ENCODE measurements at places on chromosomes 5 and 9.

GRCh38 chr5:123000731-123001130 lies 35.8 kb downstream of the PPIC start:
- no peak for DNase-seq

DNA sequence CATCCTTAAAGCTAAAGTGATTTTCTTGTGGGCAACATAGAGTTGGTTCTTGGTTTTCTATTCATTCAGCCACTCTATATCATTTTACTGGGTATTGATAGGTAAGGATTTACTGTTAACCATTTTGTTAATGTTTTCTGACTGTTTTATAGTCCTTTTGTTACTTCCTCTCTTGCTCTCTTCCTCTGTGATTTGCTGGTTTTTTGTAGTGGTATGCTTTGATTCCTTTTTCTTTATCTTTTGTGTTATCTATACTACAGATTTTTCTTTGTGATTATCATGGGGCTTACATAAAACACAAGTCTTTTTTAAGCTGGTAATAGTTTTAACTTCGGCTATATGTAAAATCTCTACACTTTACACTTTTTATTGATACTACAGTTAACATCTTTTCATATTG lies 43.3 kb downstream of the CREBRF start:
- no peak for DNase-seq

- no peak for DNase-seq
Observed at GRCh38 chr5:41817625-41818301, 52.5 kb downstream of the OXCT1 start.

DNA sequence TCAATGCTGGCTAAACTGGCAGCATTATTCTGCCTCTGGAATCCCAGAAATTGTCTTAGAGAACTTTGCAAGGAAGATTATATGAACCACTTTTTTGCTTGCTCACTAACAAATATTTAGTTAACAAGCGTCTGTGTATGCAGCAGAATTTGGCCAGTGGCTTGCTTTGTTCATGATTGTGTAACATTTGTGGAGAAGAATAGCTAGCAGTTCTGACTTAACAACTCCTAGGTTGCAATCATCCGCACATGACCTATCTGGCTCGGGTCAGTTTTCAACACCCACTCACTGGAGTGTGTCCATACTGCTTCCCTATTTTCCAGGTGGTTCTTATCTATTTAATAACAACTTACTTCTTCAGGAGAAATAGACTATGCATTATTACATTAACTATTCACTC lies 98.5 kb downstream of the SNX18 start:
- DNase-seq: no peak

DNA sequence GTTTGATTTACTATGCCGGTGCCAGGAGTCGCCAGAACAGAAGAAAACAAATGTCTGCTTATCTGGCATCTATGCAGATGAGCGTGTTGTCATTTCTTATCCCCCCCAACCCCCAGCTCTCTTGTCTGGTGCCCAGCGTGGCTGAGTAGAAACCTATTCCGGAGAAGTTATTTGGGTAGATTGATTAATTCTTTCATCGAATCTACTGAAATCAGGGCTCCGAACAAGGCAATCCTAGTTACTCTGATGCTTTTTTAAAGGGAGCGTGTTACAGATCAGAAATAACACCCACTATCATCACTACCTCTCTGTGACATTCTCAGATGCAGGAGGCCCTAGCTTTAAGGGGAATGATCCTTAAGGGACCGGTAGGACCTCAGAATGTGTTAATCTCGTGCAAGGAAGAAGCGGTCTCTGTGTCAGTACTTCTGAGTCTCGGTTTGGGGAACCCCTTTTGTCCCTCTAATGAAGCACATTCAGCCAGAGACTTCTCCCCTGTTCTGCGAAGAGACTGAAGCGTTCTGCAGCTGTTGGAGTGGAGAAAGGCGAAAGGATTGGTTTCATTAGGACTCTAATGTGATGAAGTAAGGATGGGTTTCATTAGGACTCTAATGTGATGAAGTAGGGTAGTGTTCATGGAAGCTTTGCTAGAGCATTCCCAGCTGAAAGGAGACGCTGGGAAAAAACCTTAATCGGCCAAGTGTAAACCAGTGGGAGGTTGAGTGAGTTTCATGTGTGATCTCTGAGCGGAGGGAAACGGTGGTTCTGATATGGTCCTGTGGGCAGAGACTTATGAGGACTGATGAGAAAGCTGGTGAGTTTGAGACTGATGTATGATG lies 1.5 kb downstream of the PIP5K1B start:
- DNase-seq: no peak

DNA sequence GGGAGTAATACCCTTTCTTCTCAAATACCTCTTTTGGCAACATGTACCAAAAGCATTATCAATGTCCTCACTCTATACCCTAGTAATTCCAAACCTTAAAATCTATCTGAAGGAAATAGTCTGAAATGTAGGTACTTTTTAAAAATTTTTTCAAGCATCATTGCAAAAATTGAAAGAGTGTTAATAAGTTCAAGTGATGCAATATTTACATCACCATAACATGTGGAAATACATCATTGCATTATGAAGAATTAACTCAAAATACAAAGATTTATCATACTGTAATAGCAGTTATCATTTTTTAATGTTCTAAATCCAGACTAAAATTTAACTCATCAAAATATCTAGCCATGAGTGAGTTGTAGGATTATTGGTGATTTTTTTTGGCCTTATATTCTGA lies 123.1 kb downstream of the DENND1A start:
- no peak for DNase-seq
